ENCODE measurements at places on chromosomes 12 and 14.

DNA sequence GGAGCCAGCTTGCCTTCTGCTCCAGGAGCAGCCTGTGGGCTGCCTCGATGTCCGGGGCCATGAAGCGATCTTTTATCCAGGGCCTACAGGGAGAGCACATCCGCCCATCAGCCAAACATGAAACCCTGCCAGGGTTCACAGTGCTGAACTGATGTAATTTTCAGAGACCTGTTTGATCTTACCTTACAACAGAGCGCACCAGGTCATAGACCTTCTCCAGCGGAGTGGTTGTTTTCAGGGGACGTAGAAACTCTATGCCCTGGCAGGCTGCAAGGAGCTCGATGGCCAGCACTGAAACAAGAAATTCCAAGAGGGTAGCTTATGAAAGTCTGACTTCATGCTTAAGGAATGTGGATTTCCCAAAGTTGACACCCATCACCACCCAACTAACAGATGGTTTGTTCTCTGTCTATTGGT lies 19.7 kb downstream of the HAL start:
- peak; percentile 79 for DNase-seq

DNA sequence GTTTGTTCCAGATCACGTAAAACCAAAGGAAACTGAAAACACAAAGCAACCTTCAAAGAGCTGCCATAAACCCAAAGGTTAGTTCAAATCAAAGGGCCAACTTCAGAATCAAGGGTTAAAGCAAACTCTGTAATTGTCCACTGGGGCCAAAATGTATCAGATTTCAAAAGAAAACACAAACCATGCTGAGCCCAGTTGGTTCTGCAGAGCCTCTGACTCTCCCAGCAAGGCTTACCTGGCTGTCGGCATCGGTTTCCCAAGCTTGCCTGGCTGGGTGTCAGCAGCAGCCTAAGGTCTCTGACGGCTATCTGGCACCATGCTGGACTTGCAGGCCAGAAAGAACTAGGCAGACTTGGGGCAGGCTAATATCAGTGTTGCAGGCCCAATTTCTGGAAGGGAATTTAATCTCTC lies 125.3 kb downstream of the DAD1 start:
- DNase-seq: no peak

- DNase-seq: peak; percentile 91
Measured at GRCh38 chr12:123761841-123762714, at the start of gene DNAH10. TSS of gene DNAH10 (plus strand) at chr12:123762301. CDS start at chr12:123762337, 36 bp downstream.

GRCh38 chr12:43599708-43600107 lies 47.7 kb upstream of the ADAMTS20 start:
- DNase-seq: no peak

GRCh38 chr12:58711974-58712373 lies 208.3 kb downstream of the LRIG3 start:
- DNase-seq: no peak

Data from mesendoderm (in vitro differentiated cells).